ENCODE measurements at places on chromosomes 2 and 18. TPM values are rescaled to one million over a fixed set of nuclear protein-coding genes. Genes with fewer than 3 reads are reported as not detected.

GRCh38 chr2:5561006-5561405 lies 131.2 kb upstream of the SOX11 start:
- no peak for DNase-seq

DNA sequence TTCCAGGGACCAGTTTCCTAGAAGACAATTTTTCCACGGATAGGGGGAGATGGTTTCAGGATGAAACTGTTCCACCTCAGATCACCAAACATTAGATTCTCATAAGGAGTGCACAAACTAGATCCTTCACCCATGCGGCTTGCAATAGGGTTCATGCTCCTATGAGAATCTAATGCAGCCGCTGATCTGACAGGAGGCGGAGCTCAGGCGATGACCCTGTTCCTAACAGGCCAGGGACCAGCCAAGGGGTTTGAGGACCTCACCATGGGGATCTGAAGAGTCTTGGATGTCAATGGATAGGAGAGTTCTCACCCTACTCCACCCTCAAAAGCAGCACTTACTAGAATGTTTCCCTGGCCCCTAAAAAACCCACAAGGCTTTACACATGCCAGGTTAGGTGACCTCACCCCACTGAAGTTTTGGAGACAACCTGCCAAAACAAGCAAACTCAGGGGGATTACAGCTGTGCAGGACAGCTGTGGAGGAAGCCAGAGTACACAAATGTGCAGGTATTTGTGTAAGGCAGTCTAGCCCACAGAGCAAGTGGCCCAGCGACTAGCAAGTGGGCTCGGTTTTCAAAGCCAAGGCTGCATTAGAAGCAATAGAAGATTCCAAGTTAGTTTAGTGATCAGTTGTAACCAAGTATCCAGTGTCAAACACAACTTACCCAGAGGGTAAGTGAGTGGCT lies 3.9 kb downstream of the EVA1A start:
- DNase-seq = no peak

- DNase-seq = no peak
Observed at GRCh38 chr2:84851876-84852275, 29.0 kb downstream of the TRABD2A start.

GRCh38 chr18:72375618-72376017 lies 168.5 kb downstream of the CBLN2 start:
- no peak for DNase-seq

DNA sequence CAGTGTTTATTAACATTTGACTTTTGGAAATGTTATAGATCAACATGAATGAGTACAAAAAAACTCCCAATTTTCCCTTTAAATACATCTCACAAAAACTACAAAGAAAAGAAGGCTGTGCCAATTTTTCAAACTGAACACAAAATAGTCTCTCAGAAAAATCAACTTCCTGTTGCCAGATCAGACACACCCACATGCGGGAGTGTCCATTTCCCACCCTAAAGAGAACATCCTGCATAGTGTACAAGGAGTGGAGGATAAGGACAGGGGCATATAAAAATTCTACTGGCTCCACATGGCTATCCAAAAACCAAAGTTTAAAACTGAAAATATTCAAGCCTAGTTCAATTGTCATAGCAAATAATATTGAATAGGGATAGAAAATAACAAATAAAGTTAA lies 165.3 kb downstream of the ATAD2B start:
- no peak for DNase-seq

DNA sequence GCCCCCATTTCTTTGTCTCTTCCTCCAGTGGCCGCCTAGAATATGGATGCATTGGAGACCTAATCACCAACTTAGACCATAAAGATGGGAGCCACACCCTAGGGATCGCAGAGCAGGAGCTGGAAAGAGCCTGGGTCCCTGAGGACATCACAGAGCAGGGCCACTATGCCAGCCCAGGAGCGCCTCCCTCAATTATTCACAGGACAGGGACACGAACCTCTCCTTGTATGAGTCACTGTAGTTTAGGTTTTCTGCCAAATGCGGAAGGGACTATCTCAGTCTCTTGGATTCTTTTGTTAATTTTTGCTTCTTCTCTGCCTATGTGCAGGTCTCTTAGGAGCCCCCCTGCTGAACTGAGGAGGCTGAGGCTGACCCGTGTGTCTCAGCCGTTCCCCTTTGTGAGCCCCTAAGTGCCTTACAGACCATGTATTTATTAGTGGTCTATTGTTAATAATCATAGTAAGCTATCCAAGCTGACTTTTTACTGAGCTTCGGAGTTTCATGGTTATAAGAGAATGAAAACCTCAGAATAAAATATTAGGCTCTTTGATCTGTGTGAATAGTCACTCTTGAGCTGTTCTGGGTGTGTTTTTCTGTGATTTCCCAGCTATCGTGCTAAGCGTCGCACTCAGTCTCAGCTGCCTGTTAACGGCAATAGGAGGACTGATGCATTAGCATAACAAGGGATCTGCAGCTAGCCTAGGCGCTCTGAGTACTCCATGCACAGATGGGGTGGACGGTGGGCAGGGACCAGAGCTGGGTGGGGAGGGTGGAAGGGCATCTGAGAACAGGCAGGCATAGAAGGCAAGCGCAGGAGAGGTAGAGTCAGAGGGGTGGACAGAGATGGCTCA lies 12.7 kb upstream of the PTPN4 start:
- DNase-seq = no peak

- DNase-seq = no peak
Observed at GRCh38 chr2:73610111-73610510, 32.1 kb downstream of the NAT8 start.

GRCh38 chr2:239905306-239905705 lies 119.8 kb downstream of the NDUFA10 start:
- no peak for DNase-seq

GRCh38 chr2:235170536-235171521 lies 219.0 kb downstream of the SH3BP4 start:
- DNase-seq = no peak

GRCh38 chr2:235095569-235095968 lies 143.8 kb downstream of the SH3BP4 start:
- DNase-seq = no peak

DNA sequence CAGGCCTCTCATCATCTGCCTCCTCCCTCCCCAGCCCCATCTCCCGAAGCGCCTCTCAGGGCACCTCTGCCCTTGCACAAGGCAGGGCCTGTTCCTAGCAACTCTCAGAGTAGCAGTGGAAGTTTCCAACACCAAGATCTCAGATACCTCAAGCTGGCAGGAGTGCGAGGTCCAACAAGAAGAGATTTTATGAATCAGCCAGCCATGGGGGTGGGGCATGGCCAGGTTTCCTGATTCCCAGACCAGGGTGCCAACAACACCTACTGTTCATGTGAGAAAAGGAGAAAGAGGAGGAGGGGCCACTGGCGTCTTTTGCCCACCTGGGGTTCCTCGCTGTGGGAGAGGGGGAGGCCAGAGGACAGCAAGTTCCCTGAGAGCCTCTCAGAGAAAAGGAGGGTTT lies 6.6 kb upstream of the STEAP3 start:
- DNase-seq = no peak

- no peak for DNase-seq
Observed at GRCh38 chr18:32891130-32891529, 118.3 kb upstream of the KLHL14 start.

DNA sequence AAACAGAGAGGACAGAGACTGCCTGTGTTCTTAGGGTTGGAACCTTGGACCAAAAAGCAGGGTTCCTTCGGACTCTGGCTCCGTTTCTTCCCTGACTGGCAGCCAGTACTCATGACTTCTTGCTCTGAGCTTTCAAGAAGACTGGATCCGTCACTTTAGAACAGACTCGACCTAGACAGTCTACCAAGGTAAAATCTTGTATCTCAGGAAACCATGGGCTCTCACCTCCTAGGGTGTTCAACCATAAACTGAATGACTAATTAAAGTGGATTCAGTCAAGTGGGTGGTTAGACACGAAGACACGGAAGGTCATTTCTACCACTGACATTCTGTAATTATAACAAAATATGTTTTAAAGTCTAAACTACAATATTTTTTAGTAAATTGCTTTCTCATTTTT lies 153.8 kb upstream of the SLC39A10 start:
- no peak for DNase-seq

- no peak for DNase-seq
Observed at GRCh38 chr2:54666634-54667265, 56.7 kb upstream of the EML6 start.

DNA sequence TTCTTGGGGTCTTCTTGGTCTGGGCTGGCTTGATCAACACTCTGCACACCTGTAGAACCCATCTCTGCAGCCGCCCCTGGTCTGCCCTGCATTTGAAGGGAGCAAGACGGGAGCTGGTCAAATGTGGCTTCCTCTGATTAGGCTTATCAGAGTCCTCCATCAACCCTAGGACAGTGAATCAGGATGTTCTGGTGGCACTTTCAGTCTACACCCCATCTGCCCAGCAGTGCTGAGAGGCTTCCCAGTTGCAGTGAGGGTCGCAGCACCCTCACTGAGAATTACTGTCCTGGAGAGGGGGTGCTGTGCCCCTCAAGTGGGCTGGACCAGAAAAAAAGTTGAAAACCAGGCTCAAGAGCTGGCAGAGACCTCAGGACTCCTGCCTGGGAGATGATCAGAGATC lies 152.9 kb downstream of the DYSF start:
- DNase-seq = no peak

- no peak for DNase-seq
Observed at GRCh38 chr2:203830304-203831055, 37.1 kb upstream of the CTLA4 start.

DNA sequence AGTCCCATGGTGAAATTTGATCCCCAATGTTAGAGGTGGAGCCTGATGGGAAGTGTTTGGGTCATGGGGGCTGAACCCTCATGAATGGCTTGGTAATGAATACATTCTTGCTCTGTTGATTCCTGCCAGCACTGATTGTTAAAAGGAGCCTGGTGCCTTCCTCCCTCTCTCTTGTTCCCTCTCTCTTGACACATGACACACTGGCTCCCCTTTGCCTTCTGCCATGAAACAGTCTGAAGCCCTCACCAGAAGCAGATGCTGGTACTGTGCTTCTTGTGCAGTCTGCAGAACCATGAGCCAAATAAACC lies 30.6 kb upstream of the EPC2 start:
- no peak for DNase-seq

DNA sequence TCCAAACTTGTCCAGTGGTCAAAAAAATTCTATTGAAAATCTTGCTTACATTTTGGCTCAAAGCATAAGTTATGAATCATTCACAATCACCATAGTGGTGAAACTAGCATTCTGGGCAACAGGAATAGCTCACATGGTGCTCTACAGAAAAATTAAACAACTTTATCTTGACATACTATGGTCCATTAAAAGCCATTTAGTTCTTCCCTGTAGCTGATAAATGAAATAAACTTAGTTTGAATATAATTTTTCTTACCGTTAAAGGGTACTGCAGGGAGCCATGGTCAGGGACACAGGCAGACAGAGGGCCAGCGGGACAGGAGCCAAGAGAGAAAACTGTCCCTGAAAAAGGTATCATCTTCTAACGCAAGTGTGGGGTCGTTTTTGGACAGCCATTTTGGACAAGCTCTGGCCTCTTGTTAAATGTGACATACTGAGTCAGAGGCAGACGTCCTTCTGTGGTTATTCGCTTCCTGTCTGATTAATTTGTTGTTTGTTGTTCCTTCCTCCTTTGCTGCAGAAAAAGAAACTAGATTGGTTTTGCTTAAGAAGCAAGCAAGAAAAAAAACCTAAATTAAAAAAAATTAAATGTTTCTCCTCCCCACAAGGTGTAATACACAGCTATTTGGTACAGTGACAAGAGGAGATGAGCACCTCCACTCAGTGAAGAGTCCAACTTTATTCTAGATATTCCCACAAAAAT lies at the start of gene WIPF1:
TSS of gene WIPF1 (minus strand) at position 460 of the 703 bp plus-strand sequence. CDS start 12,231 bp downstream, outside the sequence.
- DNase-seq = no peak

- DNase-seq = no peak
Observed at GRCh38 chr18:63869851-63870250, 17.7 kb upstream of the SERPINB2 start.

- no peak for DNase-seq
Observed at GRCh38 chr2:69204654-69205053, 182.4 kb downstream of the GFPT1 start.

- DNase-seq = no peak
Observed at GRCh38 chr2:203659331-203660049, 46.9 kb upstream of the CD28 start.

DNA sequence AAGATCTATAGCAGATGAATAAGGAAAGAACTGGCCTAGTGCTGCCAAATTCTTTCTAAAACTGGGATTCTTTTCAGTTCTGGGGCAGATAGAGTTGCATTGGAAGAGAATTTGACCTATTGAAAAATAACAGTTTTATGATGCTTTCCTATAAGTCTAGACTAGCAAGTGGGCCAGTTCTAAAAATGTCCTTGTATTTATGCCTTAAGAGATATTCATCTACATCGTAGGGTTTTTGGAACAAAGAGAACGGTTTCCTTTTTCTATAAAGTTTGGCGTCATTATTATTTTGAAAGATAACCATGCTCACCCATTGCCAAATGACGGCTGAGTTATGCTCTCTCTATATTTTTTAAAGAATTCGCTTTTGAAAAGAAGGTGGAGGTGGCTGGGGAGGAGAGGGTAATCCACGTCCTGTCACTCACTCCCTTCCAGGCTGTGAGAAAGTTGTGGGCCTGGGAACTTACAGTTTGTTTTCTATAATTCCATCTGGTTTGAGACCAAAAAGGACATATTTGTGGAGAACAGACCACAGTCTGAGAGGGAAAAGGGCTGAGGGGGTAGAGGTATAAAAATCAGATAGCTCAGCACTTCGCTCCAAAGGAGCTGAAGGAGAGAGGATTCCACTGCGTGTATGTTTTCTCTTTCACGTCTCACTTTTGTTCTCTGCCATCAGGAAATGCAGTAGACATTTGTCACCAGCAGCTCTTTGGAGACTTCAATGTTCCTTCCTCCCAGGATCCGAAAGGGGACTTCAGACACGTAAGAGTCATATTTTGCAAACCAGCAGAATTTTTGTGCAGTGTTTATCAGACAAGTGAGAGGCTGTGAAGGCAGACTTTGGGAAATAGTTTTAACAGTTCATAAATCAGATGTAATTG lies 281.9 kb upstream of the FN1 start:
- no peak for DNase-seq

ELMOD3 gene
- total RNA-seq = 9.8 TPM

GREB1 gene
- 2.9 TPM for total RNA-seq

GNAL gene
- 1.1 TPM for total RNA-seq

LRATD1 gene
- total RNA-seq = 0.67 TPM

ASB18 gene
- total RNA-seq = 44.4 TPM

COBLL1 gene
- total RNA-seq = 15.0 TPM
